Left cardiac atrium (tissue), 4 donors: ENCODE measurements at places on chromosomes 4 and X.

DNA sequence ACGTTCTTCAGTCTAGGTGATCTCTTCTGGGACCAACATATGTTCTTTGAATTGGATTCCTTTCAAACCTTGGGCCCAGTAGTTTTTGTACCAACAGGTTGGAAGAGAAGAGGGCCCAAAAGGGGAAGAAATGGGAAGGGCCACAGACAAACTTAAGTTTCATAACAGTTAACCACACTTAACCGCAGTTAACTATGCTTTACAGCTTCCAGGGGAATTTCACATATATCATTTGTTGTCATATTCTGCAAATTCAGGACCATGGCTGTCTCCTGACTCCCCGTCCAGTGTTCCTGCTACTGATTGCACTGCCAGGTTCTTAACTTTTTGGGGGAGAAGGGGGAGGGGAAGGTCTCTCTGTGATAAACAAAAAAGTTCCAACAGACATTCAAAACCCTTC, 34.6 kb downstream of the RTL5 start:
- no peak for DNase-seq

DNA sequence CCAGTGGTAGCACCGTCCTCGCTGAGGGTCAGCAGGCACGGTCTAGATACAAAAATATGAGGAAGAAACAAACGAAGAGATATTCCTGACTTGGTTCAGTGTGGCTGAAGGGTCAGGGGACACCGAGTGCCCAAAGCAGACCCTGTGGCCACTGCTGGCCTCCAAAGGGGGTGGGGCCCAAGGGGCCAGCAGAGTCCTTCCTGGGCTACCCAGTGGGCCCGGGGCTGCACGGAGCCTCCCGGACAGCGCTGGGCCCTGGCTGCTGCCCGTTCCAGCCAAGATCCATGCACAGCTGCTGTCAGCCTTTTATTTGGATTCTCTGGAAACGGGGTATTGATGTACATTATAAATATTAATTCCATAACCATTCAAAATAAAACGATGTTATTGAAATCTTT, 20.4 kb downstream of the NELFA start:
- no peak for DNase-seq

GRCh38 chr4:119589165-119589564, 39.4 kb downstream of the PDE5A start:
- no peak for DNase-seq

DNA sequence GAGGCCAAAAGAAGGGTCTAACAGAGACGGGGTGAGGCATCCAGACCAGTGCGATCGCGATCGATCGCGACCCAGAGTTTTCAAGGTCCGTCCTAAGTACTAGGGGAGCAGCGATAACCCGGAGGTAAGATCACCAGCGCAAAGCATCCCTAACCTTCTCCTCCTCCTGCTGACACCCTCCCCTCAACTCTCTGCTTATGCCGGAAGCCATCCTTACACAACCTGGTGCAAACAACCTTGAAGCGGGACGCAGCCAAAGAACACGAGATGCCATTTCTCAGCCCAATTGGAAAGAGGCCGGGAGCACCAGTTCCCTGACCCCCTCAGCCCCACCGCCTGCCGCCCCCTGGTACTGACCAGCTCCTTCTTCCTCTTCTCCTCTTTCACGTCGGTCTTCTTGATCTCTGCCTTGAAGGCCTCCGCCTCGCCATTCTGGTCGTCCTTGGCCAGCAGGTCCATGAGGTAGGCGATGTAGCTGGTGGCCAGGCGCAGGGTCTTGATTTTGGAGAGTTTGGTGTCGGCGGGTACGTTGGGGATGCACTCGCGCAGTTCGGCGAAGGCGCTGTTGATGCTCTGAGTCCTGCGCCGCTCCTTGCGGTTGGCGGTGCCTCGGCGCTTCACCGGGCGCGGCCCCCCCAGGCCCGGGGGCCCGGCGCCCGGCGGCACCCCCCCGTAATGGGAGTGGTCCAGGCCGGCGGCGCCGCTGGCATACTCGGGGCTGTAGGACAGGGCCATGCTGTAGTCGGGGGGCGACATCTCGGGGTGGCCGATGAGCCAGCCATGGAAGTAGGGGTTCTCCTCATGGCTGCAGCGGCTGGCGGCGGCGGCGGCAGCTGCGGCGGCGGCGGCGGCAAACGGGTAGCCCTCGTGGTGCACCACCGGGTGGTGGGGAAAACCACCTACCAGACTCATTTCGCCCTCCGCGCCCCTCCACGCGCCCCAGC, 1.4 kb downstream of the HAND2 start:
- peak; percentile 50 for DNase-seq

GRCh38 chr4:8419222-8420041, 21.1 kb downstream of the ACOX3 start:
- peak; percentile 66 for DNase-seq

DNA sequence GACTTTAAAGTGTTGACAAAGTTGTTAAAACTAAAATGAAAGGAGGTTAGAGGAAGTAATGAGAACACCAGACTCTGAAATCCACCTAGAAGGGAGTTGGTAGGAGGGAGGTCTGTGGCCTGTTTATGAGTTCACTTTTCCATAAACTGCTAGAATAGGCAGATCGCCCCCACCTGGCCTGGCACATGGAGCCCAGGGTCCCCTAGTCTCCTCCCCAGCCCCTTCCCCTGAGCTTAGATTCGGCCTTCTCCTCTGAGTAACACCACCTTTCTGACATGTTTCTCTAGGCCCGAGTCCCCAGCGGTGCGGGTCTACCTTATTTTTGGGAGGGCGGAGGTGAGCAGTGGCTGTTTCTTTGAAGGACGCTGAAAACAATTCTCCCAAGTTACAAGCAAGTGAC, 54.5 kb upstream of the FAT1 start:
- no peak for DNase-seq

- no peak for DNase-seq
These were observed 40.5 kb upstream of the DCAF8L2 start for GRCh38 chrX:27549688-27550087.

DNA sequence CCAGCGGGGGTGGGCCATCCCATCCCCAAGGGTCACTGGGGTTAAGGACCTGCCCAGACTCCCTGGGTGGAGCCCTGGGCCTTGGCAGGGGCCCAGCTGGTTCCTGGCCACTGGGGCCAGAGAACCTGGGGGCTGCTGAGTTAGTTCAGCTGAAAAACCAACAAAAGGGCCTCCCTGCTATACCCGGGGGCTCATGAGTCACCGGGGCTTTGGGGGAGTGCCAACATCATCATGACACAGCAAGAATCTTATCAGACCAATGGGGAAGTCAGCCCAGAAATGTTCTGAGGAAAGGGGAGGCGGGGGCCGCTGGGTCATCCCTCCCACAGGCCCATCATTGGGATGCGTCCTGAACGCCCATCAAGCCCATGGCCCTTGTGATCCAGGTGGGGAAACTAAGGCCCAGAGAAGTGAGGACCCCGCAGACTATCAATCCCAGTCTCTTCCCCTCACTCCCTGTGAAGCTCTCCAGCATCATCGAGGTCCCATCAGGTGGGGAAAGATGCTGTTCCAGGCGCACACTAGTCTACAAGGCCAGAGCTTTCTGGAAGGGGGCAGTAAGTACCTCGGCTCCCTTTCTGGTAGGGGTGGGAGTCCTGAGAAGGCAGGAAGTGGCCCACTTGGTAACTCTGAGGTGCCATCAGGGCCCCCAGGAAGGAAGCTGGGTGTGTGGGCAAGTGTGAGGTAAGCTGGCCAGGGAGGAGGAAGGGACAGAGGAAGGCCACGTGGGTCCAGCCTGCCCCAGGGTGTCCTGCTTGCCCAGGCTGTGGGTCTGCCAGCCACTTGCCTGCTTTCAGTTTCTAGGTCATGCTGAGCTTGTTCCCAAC, 4.5 kb downstream of the G6PD start:
- DNase-seq, result peak; percentile 90

DNA sequence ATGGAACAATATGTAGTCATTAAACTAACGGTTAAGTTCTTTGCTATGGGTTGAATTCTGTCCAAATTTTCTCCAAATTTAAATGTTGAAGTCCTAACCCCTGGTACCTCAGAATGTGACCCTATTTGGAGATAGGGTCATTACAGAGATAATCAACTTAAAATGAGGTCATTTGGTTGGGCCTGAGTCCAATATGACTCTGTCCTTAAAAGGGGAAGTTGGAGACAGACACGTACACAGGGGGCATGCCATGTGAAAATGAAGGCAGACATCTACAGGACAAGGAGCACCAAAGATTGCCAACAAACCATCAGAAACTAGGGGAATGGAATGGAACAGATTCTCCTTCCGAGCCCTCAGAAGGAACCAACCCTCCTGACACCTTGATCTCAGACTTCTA, 492.0 kb upstream of the FTHL17 start:
- no peak for DNase-seq

DNA sequence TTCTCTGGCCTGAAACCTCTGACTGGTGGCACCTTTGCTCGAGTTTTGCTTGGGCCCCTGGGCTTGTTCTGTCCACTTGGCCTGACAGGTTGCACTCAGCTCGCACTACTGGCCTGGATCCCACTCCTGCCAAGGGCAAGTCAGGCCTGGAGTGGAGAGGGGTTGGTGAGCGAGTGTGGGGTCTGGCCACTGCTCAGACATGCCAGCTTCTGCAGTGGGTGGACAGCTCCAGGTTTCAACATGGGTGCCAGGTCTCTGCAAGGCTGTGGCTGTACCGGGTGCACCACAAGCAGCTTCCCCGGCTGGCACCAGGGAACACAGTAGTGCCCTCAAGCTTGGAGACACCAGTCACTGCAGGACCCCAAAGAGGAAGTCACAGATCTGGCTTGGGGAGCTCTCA, 91.6 kb upstream of the CXorf51A start:
- DNase-seq, result no peak

GRCh38 chr4:147833254-147833653, 101.4 kb downstream of the ARHGAP10 start:
- DNase-seq, result no peak

GRCh38 chr4:160180211-160180610, 1077.3 kb downstream of the RAPGEF2 start:
- no peak for DNase-seq

DNA sequence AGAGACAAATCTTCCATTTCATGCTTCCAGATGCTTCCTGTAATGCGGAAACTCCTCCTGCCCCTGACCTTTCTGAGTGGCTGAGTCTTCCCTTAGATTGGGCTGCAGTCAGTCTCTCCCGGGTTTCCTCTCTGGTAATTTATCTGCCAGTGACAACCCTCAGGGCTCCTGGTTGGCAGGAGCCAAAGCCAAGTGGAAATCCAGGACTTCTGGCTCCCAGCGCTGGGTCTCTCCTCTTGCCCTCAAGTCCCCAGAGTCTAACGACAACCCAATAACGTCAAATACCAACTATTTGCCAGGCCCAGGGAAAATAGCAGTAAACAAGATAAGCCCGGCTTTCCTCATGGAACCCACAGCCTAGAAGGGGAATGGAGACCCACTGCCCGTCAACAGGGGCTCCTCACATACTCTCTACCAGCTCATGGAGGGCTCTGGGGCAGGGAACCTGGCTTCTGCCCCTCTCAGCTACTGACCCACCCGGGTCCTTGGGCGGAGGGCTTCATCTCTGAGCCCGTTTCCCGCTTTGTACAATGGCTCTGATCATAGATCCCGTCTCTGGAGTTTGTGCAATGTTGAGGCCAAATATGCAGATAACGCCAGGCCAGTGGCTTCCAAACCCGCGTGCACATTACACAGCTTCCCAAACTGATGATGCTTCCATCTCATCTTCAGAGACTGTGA, 1.1 kb upstream of the TBC1D14 start:
- no peak for DNase-seq

GRCh38 chr4:174210952-174211490, 72.4 kb downstream of the FBXO8 start:
- DNase-seq, result no peak

DNA sequence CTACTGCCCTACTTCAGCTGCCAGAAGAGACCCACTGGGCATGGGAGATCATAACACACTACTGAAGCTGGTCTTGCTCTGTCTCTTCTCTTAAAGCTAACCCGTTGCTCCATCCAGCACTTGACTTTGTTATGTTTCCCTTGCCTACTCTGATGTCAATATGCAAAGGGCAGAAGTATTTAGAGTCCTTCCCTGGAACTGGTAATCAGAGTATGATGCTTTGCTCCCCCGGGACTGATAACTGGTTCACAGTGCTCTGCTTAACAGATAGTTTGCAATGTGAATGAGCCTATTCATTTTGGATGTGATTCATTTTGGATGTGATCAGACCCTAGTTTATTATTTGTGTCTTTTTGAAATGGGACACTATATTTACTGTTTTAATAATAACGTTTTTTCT, 12.3 kb upstream of the UCP1 start:
- DNase-seq, result no peak

GRCh38 chr4:6029254-6029653, 11.0 kb upstream of the C4orf50 start:
- no peak for DNase-seq

GRCh38 chr4:105433421-105433820, 40.4 kb downstream of the PPA2 start:
- DNase-seq, result no peak

GRCh38 chr4:173494013-173494970, 35.7 kb downstream of the HAND2 start:
- DNase-seq, result peak; percentile 70

DNA sequence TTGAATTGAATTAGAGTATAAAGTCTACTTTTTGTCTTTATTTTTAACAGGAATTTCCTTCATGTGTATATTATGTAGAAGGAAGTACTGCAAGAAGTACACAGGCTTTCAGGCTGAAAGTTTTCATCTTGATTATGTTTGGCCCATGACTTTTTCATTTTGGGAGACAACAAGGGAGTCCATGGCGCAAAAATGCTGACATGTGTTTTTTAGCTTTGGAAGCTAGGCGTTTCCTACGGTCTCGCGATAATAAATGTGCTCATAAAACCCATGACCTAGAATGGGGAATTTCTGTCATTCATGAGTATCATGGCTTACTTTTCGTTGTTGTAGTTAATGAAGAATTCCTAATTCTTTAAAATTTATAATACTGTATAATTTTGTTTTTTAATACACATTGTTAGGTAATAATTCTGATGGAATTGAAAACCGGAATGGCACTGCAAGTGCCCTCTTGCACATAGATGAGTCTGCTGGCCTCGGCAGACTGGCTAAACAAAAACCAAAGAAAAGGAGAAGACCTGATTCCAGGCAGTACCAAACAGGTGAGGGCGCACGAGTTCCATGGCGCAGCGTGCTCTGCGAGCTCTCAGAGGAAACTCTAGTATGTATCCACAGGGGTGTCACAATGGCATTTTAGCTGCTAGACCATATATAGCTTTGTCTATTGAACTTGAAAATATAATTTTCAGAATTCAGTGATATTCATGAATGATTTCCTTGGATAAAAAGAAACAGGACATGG, 59.1 kb downstream of the ZFX start:
- DNase-seq, result no peak

DNA sequence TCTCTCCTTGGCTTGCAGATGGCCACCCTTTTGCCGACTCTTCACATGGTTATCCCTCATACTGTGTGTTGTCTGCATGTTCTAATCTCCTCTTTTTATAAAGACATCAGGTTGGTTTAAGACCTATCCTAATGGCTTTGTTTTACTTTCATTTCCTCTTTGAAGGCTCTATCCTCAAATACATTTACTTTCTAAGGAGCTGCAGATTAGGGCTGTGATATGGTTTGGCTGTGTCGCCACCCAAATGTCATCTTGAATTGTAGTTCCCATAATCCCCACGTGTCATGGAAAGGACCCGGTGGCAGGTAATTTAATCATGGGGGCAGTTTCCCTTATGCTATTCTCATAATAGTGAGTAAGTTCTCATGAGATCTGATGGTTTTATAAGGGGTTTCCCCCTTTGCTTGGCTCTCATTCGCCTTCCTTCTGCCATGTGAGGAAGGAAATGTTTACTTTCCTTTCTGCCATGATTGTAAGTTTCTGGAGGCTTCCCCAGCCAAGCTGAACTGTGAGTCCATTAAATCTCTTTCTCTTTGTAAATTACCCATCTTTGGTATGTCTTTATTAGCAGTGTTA, 204.5 kb downstream of the RELL1 start:
- DNase-seq, result no peak
